ENCODE measurements at places on chromosomes 11 and 22.

DNA sequence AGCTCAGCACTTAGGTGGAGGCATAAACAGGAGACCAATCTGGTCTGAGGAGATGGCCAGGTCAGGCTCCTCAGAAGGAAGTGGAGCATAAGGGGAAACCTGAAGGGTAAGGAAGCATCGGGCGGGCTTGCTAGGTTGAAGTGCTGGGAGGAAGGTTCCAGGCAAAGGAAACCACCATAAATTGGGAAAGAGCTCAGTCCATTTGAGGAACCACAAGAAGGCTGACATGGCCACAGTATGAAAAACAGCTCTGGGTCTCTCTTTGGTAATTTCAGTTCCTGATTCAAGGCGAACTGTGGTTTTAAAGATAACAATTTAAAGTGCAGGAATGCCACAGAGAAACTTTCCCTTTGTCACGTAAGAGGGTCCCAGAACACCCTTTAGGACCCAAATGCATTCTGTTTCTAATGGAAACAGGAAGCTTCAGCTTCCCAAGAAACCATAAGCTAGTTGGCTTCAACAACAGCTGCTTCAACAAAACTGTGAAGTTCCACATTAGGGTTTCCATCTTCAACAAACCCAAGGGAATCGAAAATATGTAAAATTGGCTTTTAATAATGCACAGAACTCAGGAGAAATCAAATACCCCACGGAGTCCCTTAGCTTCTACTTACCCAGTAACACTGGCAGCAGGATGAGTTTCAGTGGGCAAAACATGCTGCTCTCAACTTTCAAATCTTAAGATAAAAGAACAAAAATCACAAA lies 10.4 kb downstream of the JAML start:
- DNase-seq = no peak

DNA sequence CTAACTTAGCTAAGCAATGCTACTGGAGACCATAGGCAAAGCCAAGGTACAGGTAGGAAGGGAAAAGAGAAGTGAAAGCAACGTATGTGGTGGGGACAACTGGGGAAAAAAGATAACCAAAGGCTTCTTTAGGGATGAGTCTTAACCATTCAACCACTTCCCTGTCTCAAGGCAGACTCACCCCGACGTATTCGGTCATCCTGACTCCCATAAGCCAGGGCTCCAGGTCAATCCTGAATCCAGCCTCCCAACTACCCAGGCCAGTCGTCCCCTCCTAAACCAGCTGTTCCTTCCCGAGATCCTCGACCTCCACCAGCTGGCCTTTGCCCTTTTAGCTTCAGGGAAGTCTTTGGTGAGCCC lies 330 bp downstream of the ACP2 start:
- no peak for DNase-seq

GRCh38 chr11:124724979-124725718 lies 14.6 kb upstream of the NRGN start:
- no peak for DNase-seq

DNA sequence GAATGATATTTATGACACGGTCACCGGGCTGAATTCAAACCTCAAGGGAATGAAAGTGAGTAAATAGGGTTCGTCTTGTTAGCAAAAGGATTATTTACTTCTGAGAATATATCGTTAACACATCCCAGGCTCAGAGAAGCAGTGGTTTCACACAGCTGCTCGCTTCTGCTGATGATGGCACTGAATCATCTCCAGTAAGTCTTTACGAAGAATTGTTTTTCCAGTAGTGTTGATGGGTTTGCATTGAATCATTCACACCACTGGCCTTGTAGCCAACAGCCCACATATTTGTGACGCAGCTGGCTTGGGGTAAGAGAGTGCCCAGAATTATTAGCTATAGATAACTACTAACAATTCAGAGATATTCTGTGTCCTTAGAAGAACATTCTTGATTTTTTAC lies 236.3 kb downstream of the CADM1 start:
- DNase-seq = no peak

DNA sequence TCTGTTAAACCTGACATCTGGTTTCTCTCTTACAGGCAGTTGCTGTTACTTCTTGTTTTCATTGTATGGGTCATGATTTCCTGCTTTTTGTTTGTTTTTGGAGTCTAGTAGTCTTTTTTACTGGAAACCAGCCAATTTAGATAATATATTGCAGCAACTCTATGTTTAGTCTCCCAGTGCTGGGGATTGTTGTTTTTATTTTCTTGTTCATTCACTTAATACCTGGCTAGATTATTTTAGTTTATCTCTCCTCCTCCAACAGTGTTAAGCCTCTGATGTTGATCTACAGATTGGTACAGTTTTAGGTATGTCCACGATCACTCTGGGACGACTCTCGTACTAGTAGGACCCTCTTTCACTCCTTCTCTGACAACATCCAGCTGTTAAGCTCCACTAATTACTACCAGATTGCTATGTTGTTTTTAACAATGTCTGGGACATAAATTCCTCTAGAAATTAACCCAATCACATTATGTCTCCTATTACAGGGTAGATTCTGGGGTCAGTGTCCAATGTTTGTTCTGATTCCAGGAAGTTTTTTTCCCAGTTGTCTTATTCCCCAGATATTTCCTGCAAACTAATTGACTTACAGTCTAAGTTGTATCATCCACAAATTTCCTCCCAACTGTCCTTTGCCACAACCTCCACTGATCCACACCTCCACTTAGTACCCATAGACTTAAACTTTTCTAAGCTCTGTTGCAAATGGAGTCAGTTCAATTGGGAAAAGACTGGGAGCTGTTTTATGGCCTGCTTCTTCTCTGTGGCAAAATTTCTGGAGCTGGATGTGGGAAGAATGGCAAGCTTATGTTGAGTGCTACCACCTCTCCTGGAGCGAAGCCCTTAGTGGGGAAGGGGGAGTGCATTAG lies 1280.6 kb upstream of the CNTN5 start:
- no peak for DNase-seq

GRCh38 chr22:21573293-21573734 lies 5.8 kb downstream of the UBE2L3 start:
- no peak for DNase-seq

DNA sequence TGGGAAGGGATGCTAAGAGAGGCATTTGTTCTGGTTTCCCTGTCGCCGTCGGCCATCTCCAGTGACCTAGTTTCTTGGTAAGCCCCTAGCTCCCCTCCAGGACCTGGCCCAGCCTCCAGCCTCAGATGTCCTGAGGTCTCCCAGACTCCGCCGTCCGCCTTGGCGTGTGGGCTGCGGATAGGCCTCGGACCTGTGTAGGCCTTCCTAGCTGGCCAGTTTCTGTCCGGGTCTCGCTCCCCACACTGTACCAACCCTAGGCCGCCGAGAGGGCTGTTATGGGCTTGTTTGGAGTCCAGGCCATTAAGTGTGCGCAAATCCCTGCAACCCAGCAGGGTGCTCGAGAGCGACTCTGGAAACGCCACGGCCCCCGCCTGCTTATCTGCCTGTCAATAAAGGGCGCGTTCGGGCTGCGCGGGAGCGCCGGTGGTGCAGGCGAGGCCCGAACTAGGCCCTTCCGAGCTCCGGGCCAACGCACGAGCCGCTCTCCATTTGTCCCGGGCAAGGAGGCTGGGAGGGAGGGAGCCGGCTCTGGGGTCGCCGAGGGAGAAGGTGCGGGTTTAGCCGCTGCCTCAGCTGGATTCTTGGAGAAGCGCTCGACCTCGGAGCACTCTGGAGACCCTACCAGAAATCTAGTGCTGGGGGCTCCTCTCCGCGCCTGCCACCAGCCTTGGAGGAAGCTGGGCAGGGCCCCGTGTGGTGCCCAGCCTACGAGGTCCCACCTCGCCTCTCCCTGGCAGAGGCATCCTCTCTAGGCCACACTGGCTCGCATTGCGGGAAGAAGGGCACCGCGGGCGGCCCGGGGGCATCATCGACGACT lies 8.7 kb upstream of the PAX6 start:
- DNase-seq = no peak

- no peak for DNase-seq
These were observed 2.0 kb downstream of the ARHGAP32 start for GRCh38 chr11:129190087-129190486.

DNA sequence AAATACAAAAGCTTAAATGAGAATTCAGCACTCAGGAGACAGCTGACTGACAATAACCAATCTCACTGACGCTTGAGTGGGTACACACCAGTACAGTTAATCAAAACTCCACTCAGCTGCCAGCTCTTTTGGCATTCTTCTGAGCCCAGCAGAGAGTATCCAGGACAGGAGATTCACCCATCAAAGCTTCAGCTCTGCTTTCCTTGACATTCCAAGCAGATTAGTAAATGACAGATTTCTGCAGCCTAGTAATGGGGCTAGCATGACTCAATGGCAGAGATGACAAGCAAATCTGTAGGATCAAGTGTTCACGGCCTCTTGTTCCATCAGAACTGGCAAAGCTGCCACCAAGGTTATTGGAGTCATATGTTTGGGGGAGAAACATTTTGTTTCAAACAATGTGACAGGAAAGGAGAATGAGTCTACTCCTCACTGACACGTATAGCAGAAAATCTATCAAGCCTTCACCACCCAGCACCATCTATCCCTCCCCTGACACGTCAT lies 420.0 kb downstream of the DYNC2H1 start:
- no peak for DNase-seq

DNA sequence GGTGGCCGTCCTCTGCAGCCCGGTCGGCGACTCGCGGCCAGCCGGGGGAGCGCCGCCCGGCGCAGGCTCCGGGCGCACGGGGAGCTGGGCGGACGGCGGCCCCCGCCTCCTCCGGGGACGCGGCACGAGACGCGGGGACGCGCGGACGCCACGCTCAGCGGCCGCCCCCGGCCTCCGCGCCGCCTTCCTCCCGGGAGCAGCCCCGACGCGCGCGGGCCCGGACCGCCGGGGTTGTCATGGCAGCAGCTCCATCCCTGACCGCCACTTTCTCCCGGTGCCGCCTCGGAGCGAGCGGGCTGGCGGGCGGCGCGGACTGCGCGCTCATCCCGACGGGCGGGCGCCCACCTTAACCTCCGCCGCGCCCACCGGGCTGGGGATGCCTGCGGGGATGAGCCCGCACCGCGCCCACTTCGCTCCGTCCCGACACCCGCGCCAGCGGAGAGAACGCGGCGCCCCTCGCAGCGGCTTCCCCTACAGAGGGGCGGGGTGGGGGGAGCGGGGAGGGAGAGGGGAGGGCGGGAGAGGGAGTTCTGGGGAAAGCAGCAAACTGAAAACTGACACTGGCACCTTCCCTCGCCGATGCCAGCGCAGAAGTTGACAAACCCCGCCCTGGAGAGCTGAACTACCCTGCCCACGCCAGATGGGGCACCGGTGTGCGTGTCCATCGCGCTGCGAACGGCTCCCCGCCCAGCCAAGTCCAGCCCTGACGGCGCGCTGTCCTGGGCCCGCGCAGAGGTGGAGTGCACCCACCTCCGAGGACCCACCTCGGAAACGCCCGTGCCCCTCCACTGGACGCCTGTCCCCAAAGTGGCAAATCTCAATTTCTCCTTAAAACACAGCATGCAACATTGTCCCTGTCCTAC lies 588.4 kb downstream of the OPCML start:
- DNase-seq = no peak

GRCh38 chr11:66080055-66080817 lies 10.2 kb downstream of the PACS1 start:
- peak; percentile 57 for DNase-seq

DNA sequence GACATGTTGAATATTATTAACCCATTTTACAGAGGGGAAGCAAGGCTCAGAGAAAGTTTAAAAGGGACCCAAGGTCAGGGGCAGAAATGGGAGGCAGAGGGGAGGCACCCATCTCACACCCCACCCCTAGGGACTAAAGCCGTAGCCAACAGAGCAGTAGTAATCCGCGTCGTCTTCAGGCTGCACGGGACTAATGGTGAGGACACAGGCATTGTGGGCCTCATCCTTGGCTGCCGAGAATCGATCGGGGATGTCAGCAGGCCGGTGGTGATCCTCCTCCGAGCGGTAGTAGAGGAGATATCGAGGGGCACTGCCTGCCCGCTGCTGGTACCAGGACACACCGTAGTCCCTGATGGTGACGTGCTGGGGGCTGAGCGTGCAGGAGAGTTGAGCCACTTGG lies 1.5 kb downstream of the VPREB3 start:
- no peak for DNase-seq

All from stimulated activated CD8-positive, alpha-beta memory T cell treated with anti-CD3 and anti-CD28 coated beads, Interleukin-4, amount 100 ng/mL, for 4 hours (primary cell).